ENCODE measurements at places on chromosomes 13 and 19.

- DNase-seq: no peak
Observed at GRCh38 chr13:40235160-40235796, 431.2 kb downstream of the FOXO1 start.

- no peak for DNase-seq
Observed at GRCh38 chr19:28481674-28482073, 731.3 kb downstream of the UQCRFS1 start.

DNA sequence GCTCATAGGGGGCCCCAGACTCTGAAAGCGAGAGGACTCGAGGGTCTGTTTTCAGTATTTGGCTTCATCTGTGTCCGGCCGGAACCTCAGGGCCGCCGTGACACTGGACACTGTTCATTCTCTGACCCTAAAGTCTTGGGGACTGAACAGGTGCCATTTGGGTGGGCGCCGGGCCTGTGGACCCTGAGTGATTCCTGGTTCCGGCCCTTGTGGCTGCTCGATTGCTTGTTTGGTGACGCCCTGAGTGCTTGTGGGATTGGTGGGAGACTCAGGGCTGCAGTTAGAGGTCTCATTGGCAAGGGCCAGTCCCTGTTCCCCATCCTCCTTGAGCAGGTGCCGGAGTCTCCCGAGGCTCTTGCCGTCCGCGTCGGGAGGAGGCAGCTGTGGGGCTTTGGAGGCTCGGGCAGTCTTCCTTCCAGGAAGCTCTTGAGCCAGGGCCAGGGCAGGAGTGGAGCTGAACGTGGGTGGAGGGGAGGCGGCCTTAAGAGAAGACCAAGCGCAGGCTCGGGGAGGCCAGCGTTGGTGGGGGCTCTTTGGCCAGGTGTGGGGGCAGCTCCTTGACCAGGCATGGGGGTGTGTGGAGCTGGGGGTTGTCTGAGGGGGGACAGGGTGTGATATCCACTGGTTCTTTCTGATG is 4.7 kb downstream of the PTBP1 start:
- no peak for DNase-seq

DNA sequence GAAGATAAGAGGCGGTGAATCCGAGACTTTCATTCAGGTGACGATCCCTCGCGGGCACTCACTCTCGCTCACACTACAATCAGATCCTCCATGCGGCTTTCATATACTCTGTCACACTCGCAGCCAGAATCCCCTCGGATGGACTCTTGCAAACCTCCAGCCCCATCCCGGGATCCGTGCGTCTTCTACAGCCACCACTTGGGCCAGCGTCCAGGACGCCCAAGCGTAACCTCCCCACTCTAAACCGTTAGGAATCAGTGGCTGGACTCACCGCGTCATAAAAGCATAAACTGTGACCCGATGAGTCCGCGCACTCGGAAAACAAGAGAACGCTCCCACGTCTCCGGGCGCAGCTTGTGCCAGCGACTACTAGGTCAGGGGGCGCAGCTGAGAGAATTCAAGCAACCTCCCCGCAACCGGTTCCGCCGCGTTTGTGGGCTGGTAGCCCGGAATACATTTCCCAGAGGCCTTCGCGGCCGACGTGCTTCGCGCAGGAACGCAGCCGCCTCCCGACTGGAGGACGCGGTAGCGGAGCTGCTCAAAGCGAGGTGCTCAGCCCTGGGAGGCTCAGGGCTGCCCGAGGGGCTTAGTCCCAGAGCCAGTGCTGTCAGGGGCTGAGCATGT is 27.6 kb downstream of the ZNF607 start:
- DNase-seq: peak; percentile 59

- no peak for DNase-seq
Observed at GRCh38 chr13:21550918-21551317, 53.1 kb downstream of the MICU2 start.

DNA sequence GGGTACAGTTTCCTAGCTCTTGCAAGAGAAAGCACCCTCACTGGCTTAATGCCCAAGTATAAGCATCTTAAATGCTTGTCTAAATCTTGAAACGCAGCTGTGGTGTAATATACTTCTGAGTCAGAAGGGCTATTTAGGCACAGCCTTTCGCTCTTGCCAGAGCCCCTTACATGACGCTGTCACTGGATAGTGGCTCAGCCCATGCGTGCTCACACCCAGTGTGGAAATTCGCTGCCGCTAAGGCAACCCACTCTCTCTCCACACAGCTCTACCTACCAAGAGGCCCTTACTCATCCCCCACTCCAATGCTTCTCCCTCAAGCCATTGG is 24.0 kb downstream of the UQCRFS1 start:
- DNase-seq: no peak

DNA sequence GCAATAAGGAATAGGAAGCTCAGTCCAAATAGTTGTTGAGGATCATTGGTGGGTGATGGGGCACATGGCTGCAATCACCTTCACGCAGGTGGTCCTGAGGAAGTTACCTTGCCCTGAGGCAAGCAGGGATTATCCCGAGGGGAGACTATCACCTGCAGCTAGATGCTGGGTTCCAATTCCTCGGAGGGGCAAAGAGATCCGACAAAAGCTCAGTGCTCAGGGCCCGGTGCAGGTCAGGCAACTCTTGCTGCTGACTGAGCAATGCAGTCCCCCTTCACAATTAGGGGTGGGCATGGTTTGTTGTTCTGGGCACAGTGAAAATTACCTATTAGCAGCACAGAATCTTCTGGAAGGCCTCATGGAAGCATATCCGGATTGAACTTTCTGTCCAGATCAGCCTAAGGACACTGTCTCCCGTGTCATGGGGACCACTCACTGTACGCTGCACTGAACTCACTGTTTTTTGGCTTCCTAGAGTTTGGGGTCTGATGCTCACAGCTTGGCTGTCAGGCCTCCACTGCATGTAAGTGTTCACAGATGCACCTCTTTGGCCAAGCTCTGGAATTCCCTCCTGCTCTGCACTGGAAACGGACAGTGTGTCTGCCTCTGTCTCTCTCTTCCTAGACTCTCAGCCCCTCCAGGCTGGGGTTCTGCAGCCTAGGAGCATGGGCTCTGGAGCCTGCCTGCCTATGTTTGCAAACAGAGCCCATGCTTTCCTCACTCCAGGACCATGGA is 372.7 kb downstream of the ZNF536 start:
- DNase-seq: no peak

GRCh38 chr13:24097064-24097463 is 63.5 kb upstream of the SPATA13 start:
- DNase-seq: no peak

DNA sequence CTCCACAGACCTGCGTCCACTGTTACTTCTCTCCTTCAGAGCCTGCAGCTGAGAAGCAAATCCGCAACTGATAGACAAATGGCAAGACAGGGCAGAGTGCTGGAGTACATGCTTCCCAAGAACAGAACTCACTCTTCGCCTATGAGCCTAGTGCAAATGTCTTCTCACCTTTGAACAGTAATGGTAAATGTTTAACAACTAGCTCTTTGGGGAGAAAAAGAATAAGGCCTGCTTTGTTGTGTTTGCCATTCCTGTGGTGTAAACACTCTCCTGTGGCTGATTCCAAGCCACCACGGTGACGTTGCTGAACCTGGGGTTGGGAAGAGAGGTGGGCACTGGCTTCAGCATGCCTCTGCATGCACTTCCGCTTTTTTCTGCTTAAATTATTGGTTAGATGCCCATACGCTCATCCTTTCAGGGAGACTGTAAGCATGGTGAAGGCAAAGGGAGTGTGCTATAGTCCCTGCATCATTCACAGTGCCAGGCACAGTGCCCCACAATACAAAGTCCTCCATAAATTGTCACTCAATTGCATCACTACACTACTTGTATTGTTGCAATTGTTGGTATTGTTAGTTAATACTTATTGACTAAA is 28.1 kb upstream of the GTF3A start:
- no peak for DNase-seq

GRCh38 chr13:51590971-51591627 is 6.8 kb downstream of the WDFY2 start:
- DNase-seq: no peak

DNA sequence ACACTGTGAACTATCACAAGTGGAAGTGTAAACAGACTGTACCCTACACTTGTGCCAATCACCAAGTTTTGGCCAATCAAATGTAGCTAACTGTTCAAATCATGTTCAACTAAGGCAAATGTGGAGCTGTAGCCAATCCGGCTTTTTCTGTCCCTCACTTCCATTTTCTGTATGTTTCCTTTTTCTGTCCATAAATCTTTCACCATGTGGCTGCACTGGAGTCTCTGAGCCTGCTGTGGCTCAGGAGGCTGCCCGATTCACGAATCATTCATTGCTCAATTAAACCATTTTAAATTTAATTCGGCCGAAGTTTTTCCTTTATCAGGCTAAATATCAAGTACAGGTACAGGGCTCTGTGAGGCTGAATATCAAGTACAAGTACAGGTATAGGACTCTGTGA is 216.5 kb downstream of the RFC3 start:
- DNase-seq: no peak

- no peak for DNase-seq
Observed at GRCh38 chr19:47618771-47619170, 9.8 kb downstream of the BICRA start.

GRCh38 chr13:30331331-30331771 is 24.0 kb upstream of the KATNAL1 start:
- peak; percentile 2 for DNase-seq

DNA sequence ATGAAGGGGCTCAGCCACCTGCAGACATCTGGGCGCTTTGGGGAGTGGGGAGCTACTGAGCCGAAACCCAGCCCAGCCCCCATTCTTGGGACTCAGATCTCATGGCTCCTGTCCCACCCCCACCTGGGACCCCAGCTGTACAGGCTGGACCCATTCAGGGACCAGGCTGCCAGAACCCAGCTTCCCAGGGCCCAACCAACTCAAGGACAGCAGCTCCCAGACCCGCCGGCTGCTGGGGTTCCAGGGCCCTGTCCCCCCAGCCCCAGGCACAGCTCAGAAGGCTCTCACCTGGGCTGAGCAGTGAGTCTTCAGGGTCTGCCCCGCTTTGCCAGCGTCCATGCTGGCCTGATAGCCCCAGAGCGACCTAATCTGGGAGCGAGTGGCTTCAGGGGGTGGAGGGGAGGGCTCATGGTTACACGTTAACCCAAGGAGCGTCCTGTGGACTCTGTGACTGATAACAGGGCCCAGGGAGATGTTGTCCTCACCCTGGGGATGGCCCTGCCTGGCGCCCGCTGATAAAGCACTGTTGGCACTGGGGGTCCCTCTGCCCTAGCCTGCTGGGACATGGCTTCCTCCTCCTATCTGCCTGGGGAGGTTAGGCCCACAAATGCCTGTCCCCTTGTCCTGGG is at the start of gene TMEM86B:
Gene TMEM86B, minus strand, starts transcription at position 361 of the 629 bp plus-strand sequence. Its CDS starts 22 bp downstream, at position 339.
- no peak for DNase-seq

- DNase-seq: no peak
Observed at GRCh38 chr13:73133531-73133930, 74.7 kb downstream of the KLF5 start.

- DNase-seq: no peak
Observed at GRCh38 chr13:32362574-32362973, 47.3 kb downstream of the BRCA2 start.

GRCh38 chr19:23436944-23437343 is 41.7 kb upstream of the ZNF91 start:
- no peak for DNase-seq

- DNase-seq: no peak
Observed at GRCh38 chr13:98377635-98378378, 199.1 kb downstream of the STK24 start.

GRCh38 chr13:74675182-74675581 is 541.0 kb upstream of the KLF12 start:
- DNase-seq: no peak

DNA sequence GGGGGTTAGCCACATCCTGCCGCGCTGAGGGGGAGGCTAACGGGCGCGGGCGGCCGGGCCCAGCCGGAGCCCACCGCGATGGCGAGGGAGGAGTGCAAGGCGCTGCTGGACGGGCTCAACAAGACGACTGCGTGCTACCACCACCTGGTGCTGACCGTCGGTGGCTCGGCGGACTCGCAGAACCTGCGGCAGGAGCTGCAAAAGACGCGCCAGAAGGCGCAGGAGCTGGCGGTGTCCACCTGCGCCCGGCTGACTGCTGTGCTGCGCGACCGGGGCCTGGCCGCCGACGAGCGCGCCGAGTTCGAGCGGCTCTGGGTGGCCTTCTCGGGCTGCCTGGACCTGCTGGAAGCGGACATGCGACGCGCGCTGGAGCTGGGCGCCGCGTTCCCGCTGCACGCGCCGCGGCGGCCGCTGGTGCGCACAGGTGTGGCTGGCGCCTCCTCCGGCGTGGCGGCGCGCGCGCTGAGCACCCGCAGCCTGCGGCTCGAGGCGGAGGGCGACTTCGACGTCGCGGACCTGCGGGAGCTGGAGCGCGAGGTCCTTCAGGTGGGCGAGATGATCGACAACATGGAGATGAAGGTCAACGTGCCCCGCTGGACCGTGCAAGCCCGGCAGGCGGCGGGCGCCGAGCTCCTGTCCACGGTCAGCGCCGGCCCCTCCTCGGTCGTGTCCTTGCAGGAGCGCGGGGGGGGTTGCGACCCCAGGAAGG is 692 bp downstream of the RGS9BP start:
- peak; percentile 76 for DNase-seq

DNA sequence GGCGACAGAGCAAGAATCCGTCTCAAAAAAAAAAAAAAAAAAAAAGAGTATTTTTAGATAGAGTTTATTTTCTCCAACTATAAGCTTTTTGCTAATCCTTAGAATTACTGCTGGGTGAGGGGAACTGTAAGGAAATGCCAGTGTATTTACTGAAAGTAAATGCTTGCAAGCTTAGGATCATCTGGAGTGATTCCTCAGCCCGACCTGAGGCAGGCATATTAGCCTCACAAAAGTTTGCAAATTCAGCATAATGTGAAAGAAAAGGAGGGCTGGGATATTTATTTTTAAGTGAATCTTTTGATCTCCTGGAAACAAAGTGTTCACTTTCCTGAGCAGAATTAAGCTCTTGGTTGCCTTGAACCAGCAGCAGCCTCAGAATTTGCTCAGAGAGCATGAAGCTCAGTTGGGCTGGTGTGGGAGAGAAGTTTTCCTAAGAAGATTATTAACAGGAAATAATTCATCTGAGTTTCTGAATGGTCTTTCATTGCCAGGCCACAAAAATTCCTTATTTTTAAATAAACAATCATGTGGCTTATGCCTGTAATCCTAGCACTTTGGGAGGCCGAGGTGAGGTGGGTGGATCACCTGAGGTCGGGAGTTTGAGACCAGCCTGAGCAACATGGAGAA is 24.7 kb upstream of the SPATA13 start:
- no peak for DNase-seq

DNA sequence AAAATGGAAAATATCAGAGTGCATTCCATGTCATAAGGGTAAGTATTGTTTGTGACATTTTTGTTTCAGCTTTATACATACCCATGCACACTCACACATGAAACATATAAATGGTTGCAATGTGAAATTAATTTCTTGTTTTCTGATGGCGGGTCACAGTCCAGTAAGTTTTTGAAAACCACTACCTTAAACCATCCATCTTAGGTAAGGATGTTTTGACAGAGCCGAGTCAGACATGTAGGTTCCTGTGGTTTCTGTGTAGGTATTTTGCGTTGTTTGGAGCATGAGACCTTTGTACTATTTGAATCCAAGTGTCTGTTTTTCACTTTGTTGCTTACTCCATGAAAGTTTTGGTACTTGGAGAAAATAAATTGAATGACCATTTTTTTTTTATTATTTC is 121.7 kb downstream of the B3GLCT start:
- DNase-seq: no peak

DNA sequence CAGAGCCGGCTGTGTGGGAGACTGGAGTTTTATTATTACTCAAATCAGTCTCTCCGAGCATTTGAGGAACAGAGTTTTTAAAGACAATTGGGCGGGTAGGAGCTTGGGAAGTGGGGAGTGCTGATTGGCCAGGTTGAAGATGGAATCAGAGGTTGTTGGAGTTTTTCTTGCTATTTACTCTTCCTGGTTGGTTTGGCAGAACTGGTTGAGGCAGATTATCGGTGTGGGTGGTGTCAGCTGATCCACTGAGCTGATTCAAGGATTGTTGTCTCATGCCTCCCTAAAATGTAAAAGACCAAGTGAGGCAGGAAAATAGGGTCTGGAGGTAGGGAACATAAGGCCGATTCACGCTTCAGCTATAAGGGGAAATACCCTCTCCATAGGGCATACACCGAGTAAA is 1.3 kb upstream of the TDRD12 start:
- no peak for DNase-seq

Data from NCI-H345 (cell line).